ENCODE measurements at places on chromosomes 16 and 17.
A peak's percentile ranks its signal among the peaks of the same experiment; 100 is the strongest.

- no peak for DNase-seq
Observed at GRCh38 chr17:47413872-47414271, 90.1 kb downstream of the EFCAB13 start.

GRCh38 chr17:76958974-76959373 lies 90.8 kb downstream of the MGAT5B start:
- no peak for DNase-seq

DNA sequence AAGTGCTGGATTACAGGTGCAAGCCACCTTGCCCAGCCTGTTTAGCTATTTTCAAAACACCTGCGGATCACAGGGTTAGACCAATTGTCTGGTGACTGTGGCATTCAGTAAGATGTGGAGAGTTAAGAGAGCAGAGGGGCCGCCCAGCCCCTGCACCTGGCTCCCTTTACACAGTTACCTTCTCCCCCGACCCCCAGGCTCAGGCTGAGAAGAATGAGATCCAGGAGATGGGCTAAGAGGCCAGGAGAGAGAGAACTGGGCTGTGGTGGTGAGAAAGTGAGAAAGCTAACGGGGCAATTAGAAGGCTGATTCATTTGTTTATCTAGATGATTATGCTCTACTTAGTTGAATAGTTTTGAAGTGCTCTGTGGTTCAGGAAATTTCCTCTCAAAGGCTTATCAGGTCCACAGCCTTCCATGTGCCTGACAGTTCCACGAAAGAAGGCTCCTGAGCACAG lies 67.8 kb upstream of the AXIN2 start:
- peak; percentile 38 for DNase-seq

DNA sequence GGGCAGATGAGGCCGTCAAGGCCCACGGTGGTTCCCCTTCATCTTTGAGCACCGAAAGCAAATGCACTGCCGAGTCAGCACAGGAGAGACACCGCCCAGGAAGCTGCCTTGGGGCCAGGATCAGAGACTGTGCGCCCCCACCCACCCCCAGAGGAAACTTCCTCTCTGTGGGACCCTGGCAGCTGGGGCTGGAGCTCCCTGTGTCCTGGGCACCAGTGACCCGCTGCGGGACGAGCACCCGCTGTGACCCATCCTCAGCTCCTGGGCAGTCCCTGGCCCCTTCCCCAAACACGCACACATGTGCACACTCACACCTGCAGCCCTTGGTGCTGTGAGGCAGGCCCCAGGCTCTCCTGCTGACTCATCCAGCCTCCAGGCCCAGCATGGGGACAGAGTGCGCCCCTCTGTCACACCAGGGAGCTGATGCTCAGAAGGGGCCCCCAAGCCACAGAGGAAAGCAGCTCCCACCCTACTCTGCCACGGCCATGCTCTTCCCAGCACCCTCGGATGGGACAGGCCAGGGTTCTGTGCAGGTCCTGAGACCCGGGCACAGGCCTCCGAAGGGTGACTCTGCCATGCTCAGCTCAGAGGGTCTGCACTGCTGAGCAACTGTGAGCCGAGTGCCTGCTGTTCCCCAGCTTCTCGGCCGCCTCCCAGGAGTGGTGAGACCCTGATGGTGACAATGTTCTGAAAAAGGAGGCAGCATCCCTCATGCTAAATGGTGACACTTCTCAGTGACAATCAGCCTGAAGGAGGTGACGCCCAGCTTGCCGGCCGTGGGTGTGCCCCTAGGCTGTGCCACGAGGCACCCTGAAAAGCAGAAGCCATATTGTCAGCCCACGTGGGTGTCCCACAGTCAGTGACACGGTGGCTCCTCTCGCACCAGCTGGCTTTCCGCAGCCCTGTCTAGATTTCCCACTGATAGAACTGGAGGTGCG lies 3.6 kb downstream of the PIEZO1 start:
- DNase-seq: no peak

- no peak for DNase-seq
Observed at GRCh38 chr16:77951788-77952187, 70.6 kb upstream of the CLEC3A start.

GRCh38 chr16:4283939-4284338 lies 11.1 kb upstream of the TFAP4 start:
- no peak for DNase-seq

DNA sequence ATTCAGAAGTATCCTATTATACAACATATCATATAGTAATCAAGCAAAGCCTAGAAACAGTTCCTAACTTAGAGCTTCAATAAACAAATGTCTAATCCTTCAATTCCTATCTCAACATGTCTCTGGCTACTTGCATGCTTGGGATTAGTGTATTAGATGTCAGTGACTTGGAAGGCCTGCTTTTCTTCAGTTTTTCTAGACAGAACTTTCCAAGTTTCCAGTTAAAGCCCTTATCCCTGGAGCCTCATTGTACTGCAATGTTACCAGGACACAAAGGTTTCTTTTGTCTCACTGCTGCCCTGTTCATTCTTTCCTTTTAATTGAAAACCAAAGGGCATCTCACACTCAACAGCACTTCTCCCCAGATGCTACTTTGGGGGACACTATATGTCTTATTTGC lies 16.5 kb downstream of the PSME3IP1 start:
- no peak for DNase-seq

- no peak for DNase-seq
Observed at GRCh38 chr16:25827709-25828108, 135.9 kb downstream of the HS3ST4 start.

- no peak for DNase-seq
Observed at GRCh38 chr16:69467531-69468204, 43.2 kb downstream of the CYB5B start.

- no peak for DNase-seq
Observed at GRCh38 chr17:78122216-78122930, 6.2 kb downstream of the TMC6 start.

- DNase-seq: no peak
Observed at GRCh38 chr16:3022684-3023414, 893 bp downstream of the HCFC1R1 start.

GRCh38 chr17:82244413-82245133 lies 15.7 kb downstream of the SLC16A3 start:
- DNase-seq: no peak

DNA sequence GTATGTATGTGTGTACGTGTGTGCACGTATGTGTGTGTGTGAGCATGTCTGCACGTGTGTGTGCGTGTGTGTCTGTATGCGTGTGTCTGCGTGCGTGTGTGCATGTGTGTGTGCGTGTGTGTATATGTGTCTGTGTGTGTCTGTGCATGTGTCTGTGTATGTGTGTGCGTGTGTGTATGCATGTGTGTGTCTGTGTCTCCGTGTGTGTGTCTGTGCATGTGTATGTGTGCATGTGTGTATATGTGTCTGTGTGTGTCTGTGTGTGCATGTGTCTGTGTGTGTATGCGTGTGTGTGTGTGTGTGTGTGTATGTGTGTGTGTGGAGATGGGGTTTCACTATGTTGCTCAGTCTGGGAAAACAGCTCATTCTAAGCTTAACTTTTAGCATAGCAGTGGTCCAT lies 43.9 kb downstream of the ATP2C2 start:
- no peak for DNase-seq

GRCh38 chr16:84246679-84247077 lies 6.9 kb upstream of the KCNG4 start:
- no peak for DNase-seq

DNA sequence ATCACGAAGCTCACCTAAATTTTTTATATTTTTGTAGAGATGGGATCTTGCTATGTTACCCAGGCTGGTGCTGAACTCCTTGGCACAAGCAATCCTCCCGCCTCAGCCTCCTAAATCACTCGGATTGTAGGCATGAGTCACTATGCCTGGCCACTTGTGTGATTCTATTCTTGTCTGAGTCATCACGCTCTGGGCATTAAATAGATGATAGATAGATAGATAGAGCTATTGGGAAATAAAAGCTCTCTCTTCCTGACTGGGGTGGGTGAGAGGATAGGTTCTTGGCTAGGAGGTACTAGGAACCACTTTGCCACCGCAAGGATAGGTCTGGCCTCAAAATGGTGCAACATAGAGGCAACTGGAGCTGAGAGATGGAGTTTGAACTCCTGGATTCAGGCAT lies 21.4 kb upstream of the CACNG3 start:
- DNase-seq: no peak

- no peak for DNase-seq
Observed at GRCh38 chr16:88825146-88825545, 13.4 kb upstream of the APRT start.

All from NCI-H1930 (cell line).